ENCODE measurements at places on chromosomes 12 and 14.

DNA sequence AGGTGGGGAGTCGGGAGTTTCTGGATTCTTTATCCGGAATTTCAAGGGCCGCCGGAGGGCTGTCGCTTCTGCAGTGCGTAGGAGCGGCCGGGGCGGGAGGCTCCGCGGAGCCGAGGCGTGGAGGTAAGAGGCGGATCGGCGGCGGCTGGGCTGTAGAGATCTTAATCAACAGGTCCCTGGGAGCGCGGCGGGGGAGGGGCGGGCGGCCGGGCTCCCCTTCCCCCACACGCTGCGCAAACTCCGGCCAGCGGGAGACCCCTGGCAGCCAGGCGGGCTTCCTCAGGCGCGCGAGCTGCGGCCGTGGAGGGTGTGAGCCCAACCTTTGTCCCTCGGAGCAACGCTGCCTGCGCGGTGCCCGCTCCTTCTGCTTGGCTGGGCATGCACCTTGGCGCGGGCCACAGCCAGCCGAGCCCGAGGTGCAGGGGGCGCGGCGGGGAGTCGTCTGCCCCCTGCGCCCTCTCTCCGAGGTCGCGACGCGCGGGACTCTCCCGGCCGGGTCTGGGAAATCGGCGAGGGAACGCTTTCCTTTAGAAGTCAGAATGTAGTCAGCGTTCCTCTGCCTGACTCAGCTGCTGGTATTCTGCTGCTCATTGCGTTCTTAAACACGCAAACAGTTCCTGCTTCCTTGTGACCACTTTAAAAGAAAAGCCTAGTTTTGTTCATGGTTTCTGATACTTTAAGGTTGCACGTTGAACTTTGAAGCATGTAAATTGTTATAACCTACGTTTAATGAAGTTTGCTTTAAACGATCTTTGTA, at the start of gene PALS1:
TSS of gene PALS1 (plus strand) at position 25 of the 757 bp plus-strand sequence. CDS start 37,736 bp downstream, outside the sequence.
- peaks cover 12% of the 10 kb centered on the region for H3K27me3 ChIP-seq
- peaks cover 26% of the 10 kb centered on the region for H3K4me1 ChIP-seq
- peak within 1 kb of the TSS; percentile 85 for H3K4me3 ChIP-seq
- H3K27ac ChIP-seq: peak within 1 kb of the TSS; percentile 76
- DNase-seq: no peak

DNA sequence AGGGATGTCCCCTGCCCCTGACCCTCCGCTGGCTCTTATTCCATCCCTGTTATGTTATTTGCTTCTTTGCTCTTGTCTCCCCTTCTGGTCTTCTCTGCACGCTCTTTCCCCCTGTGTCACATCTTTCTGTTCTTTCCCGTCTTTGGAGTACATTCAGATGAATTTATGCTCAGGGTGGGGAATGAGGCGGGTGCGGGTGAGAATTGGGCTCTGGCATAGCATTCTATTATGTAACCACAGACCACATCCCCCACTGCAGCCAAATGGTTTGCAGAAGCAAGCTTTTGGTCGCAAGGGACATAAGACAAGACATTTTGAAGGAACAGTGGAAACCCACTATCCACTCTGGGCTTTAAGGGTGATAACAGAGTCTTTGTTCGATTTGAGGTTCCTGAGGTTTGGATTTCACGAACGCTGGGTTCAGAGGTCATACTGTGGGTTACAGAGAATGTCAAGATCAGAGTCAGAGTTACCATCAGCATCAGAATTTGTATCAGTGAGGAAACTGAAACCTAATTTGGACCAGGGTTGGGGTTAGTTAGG, 3.8 kb downstream of the ENDOU start:
- peak overlapping the region; percentile 22 for H3K4me3 ChIP-seq
- H3K4me1 ChIP-seq: peaks cover 59% of the 10 kb centered on the region
- peaks cover 5% of the 10 kb centered on the region for H3K36me3 ChIP-seq
- H3K27me3 ChIP-seq: no peaks in the 10 kb centered on the region

- H3K4me3 ChIP-seq: no peak overlapping the region
- H3K4me1 ChIP-seq: peaks cover 10% of the 10 kb centered on the region
- peaks cover 27% of the 10 kb centered on the region for H3K36me3 ChIP-seq
- H3K27ac ChIP-seq: no peak overlapping the region
- H3K27me3 ChIP-seq: no peaks in the 10 kb centered on the region
Measured at GRCh38 chr12:93500667-93501066, 33.4 kb downstream of the MRPL42 start.

- peaks cover 51% of the 10 kb centered on the region for H3K4me1 ChIP-seq
- H3K27ac ChIP-seq: peak overlapping the region; percentile 72
- no peaks in the 10 kb centered on the region for H3K27me3 ChIP-seq
- peak; percentile 78 for DNase-seq
- peaks cover 10% of the 10 kb centered on the region for H3K36me3 ChIP-seq
Measured at GRCh38 chr12:121536899-121537813, 43.7 kb downstream of the KDM2B start.

DNA sequence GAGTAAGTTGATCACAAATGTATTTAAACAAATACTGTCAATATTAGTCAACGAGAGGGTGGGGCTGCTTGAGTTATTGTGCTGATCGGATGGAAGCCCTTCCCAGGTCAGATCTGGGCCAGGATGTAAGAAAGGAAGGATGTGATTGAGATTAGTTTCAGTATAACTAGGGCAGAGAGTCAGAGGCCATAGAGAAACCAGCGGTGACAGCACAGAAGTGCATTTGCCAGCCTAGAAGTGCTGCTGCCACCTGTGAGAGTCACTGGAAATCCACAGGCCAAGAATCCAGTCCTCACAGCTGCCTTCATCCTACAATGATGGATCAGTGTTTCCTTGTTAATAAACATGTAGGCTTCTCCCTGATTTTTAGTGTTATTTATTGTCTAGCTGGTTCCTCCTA, 9.8 kb upstream of the FERMT2 start:
- no peaks in the 10 kb centered on the region for H3K27me3 ChIP-seq
- no peak overlapping the region for H3K4me3 ChIP-seq
- H3K4me1 ChIP-seq: peaks cover 2% of the 10 kb centered on the region
- DNase-seq: no peak
- H3K27ac ChIP-seq: no peak overlapping the region
- no peaks in the 10 kb centered on the region for H3K36me3 ChIP-seq

- no peak overlapping the region for H3K27ac ChIP-seq
- H3K27me3 ChIP-seq: peaks cover 3% of the 10 kb centered on the region
- no peak for DNase-seq
- H3K4me1 ChIP-seq: no peaks in the 10 kb centered on the region
- no peaks in the 10 kb centered on the region for H3K36me3 ChIP-seq
Measured at GRCh38 chr12:101475751-101476305, 692 bp downstream of the SPIC start.

- H3K4me3 ChIP-seq: no peak overlapping the region
- H3K36me3 ChIP-seq: no peaks in the 10 kb centered on the region
- H3K27ac ChIP-seq: no peak overlapping the region
Measured at GRCh38 chr12:109783965-109784244, 49.3 kb downstream of the TRPV4 start.

GRCh38 chr12:132622437-132623071, 4.0 kb downstream of the P2RX2 start:
- H3K4me1 ChIP-seq: peaks cover 5% of the 10 kb centered on the region
- DNase-seq: no peak
- H3K36me3 ChIP-seq: peaks cover 8% of the 10 kb centered on the region

DNA sequence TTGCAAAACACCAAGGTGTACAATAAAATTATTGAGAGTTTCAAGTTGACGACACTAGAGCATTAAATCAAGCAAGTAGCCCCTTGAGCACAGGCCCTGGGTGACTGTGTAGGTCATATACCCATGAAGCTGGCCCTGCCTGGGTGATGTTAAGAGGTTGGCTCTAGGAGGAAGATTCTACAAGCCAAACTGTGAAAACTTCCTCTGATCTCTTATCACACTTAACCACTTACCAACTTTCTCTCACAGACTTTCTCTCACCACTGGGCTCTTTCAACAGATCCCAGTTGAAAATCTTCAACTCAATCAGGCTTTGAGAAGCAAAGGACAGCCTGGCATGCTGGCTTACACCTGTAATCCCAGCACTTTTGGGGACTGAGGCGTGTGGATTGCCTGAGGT, 186.9 kb upstream of the BTG1 start:
- H3K4me1 ChIP-seq: peaks cover 24% of the 10 kb centered on the region
- no peaks in the 10 kb centered on the region for H3K27me3 ChIP-seq
- no peak overlapping the region for H3K27ac ChIP-seq
- no peaks in the 10 kb centered on the region for H3K36me3 ChIP-seq

- H3K4me3 ChIP-seq: no peak overlapping the region
- no peaks in the 10 kb centered on the region for H3K4me1 ChIP-seq
- DNase-seq: no peak
- H3K27ac ChIP-seq: no peak overlapping the region
Measured at GRCh38 chr12:19302100-19302640, 137.1 kb upstream of the AEBP2 start.

GRCh38 chr12:105967038-105967776, 171.5 kb downstream of the NUAK1 start:
- no peak for DNase-seq
- no peak overlapping the region for H3K4me3 ChIP-seq
- no peaks in the 10 kb centered on the region for H3K36me3 ChIP-seq
- no peak overlapping the region for H3K27ac ChIP-seq
- peaks cover 4% of the 10 kb centered on the region for H3K27me3 ChIP-seq

- H3K4me1 ChIP-seq: no peaks in the 10 kb centered on the region
- DNase-seq: no peak
- no peak overlapping the region for H3K4me3 ChIP-seq
- H3K27ac ChIP-seq: no peak overlapping the region
- H3K36me3 ChIP-seq: no peaks in the 10 kb centered on the region
- no peaks in the 10 kb centered on the region for H3K27me3 ChIP-seq
Measured at GRCh38 chr14:26339381-26339780, 258.5 kb downstream of the NOVA1 start.

- H3K36me3 ChIP-seq: no peaks in the 10 kb centered on the region
- H3K4me1 ChIP-seq: no peaks in the 10 kb centered on the region
- no peak overlapping the region for H3K4me3 ChIP-seq
- H3K27me3 ChIP-seq: no peaks in the 10 kb centered on the region
Measured at GRCh38 chr12:74847169-74847568, 309.5 kb downstream of the ATXN7L3B start.

GRCh38 chr12:50610171-50610570, 105.4 kb downstream of the DIP2B start:
- H3K36me3 ChIP-seq: peaks cover 2% of the 10 kb centered on the region
- peaks cover 16% of the 10 kb centered on the region for H3K4me1 ChIP-seq
- no peak overlapping the region for H3K4me3 ChIP-seq
- no peaks in the 10 kb centered on the region for H3K27me3 ChIP-seq

- no peak overlapping the region for H3K4me3 ChIP-seq
- no peak for DNase-seq
- no peak overlapping the region for H3K27ac ChIP-seq
- H3K4me1 ChIP-seq: peaks cover 2% of the 10 kb centered on the region
Measured at GRCh38 chr12:24378548-24379407, 429.3 kb upstream of the SOX5 start.

DNA sequence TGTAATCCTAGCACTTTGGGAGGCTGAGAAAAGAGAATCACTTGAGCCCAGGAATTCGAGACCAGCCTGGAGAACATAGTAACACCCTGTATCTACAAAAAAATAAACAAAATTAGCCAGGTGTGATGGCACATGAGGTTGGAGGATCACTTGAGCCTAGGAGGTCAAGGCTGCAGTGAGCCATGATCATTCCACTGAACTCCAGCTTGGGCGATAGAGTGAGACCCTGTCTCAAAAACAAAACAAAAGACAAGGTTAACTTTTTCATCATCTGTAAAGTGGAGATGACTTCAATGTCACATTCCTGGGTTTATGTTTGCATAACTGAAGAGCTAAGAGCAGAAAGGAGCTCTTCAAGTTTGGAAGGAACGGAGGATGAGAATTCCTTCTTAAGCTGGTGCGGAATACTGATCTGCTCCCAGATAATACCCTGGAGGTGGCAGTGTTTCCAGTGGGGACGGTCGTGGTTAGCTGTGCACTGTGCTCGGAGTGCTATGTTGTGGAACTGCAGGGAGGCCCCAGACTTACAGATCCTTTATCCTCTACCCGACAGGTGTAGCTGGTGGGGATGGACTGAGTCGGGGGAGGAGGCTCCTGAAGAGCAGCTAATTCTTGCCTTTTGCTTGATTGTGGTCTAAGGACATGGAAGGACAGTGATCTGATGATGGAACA, 22.5 kb upstream of the BICD1 start:
- H3K4me3 ChIP-seq: no peak overlapping the region
- H3K27ac ChIP-seq: no peak overlapping the region
- DNase-seq: no peak
- no peaks in the 10 kb centered on the region for H3K36me3 ChIP-seq

DNA sequence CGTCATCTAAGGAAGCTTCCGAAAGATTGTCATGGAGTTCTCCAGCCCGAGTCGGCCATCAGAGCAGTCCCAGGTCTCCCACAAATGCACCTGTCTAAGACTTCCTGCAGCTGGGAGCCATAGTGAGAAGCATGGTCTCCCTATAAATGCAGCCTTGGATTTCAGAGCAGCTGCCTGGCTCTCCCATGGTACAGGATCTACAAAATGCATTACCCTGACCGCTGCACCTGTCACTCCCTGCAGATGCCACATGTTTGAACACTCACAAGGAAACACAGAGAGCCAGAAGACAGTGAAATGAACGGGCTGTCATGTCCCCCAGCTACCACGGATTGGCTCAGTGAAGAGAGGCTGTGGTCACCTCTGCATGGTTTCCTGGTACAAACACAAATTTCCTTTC, 702.7 kb downstream of the MED13L start:
- no peak overlapping the region for H3K4me3 ChIP-seq
- DNase-seq: no peak
- no peaks in the 10 kb centered on the region for H3K36me3 ChIP-seq
- H3K27ac ChIP-seq: no peak overlapping the region

GRCh38 chr12:90343966-90344365, 611.0 kb downstream of the CCER1 start:
- no peak overlapping the region for H3K4me3 ChIP-seq
- H3K27me3 ChIP-seq: no peaks in the 10 kb centered on the region
- no peak overlapping the region for H3K27ac ChIP-seq
- H3K4me1 ChIP-seq: no peaks in the 10 kb centered on the region

DNA sequence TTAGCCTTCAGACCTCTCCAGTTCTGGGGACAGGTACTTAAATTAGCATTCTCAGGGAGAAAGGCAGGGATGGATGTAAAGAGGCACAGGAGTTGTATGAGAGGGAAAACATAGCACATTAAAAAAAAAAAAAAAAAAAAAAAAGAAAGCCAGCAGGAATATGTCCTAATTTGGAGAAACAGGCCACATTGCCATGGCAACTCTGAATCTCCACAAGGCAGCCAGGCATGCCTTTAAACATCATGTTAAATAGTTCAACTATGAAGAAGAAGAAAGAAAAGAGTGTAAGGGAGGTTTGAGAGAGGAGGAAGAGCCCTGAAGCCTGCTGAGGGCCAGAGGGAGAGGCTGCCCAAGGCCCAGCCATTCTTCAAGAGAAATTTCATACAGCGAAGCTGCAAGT, 145.8 kb downstream of the GRIN2B start:
- no peak for DNase-seq
- no peaks in the 10 kb centered on the region for H3K27me3 ChIP-seq
- no peak overlapping the region for H3K4me3 ChIP-seq
- no peaks in the 10 kb centered on the region for H3K4me1 ChIP-seq
- H3K27ac ChIP-seq: no peak overlapping the region
- no peaks in the 10 kb centered on the region for H3K36me3 ChIP-seq

- peaks cover 1% of the 10 kb centered on the region for H3K36me3 ChIP-seq
- H3K27ac ChIP-seq: no peak overlapping the region
- H3K4me3 ChIP-seq: no peak overlapping the region
- H3K27me3 ChIP-seq: no peaks in the 10 kb centered on the region
Measured at GRCh38 chr14:32779840-32780239, 158.8 kb upstream of the NPAS3 start.

- H3K4me3 ChIP-seq: no peak overlapping the region
- no peak overlapping the region for H3K27ac ChIP-seq
- no peak for DNase-seq
- H3K4me1 ChIP-seq: no peaks in the 10 kb centered on the region
- no peaks in the 10 kb centered on the region for H3K36me3 ChIP-seq
- peaks cover 22% of the 10 kb centered on the region for H3K27me3 ChIP-seq
Measured at GRCh38 chr12:62625228-62625627, 158.6 kb downstream of the MON2 start.

- H3K36me3 ChIP-seq: peaks cover 46% of the 10 kb centered on the region
- no peak overlapping the region for H3K27ac ChIP-seq
- no peak for DNase-seq
- H3K27me3 ChIP-seq: no peaks in the 10 kb centered on the region
- H3K4me3 ChIP-seq: no peak overlapping the region
Measured at GRCh38 chr14:77469539-77469938, 11.6 kb downstream of the AHSA1 start.
